Renal cortex interstitium (tissue), 15 donors: ENCODE measurements at places on chromosomes 2 and 18. TPM values are rescaled to one million over a fixed set of nuclear protein-coding genes. Genes with fewer than 3 reads are reported as not detected.

GRCh38 chr18:69705987-69706386 lies 241.7 kb downstream of the CD226 start:
- no peak for DNase-seq

GRCh38 chr2:102551329-102552096 lies 67.8 kb upstream of the SLC9A2 start:
- no peak for DNase-seq

DNA sequence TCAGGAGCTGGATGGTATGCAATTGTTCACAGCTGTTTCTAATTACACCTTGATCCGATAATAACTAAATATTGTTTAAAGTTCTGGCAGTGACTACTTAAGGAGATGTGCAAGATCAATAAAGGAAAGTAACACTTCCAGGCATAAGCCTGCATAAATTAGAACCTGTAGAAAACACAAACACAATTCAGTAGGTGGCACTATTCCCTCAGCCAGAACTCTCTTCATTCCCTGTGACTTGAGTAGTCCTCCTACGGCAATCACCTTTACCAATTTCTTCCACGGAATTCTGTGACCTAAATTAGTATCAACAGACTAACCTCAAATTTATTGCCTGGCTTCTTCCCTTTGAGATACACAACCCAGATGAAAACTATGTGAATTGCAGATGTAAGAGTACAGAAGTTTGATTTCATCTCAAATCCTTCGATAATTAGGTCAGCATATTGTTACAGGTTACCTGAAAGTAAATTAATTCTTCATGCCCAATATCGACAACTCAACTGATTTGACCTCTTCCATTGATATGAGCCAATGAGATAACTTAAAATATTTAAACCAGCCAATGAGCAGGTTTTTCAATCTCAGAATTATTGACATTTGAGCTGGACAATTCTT lies 137.8 kb downstream of the PID1 start:
- DNase-seq: no peak

TUBA3E gene
- polyA plus RNA-seq: not detected

COL5A2 gene
- polyA plus RNA-seq: 133 TPM
